Glutamatergic neuron (in vitro differentiated cells): ENCODE measurements at places on chromosomes 5 and 9.

DNA sequence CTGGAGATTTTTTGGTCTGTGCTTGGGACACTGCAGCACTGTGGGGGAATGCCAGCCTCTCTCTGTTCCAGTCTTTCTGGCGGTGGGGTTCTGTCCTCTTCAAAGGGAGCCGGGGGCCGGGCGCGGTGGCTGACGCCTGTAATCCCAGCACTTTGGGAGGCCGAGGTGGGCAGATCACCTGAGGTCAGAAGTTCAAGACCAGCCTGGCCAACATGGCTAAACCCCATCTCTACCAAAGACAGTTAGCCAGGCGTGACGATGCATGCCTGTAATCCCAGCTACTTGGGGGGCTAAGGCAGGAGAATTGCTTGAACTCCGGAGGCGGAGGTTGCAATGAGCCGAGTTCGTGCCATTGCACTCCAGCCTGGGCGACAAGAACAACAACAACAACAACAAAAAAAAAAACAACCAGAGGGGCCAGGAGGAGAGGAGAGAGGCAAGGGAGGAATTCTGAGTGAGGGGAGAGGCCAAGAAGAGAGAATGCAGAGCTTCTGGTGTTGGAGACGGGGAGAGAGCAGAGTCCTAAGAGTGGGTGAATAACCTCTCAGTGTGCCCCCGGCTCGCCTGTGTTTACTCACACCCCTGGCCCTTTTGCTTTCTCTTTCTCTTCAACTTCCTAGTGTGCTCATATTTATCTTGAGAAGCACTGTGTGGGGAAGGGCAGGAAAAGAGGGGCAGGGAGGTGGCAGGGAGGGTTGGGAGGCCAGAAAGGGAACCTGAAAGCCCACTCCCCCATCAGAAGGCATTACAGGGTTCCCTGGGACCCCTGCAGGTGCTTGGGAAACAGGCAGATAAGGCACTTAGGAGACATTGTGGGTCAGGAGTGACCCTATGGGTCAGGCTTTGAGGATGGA is 3.2 kb upstream of the SET start:
- DNase-seq: no peak

DNA sequence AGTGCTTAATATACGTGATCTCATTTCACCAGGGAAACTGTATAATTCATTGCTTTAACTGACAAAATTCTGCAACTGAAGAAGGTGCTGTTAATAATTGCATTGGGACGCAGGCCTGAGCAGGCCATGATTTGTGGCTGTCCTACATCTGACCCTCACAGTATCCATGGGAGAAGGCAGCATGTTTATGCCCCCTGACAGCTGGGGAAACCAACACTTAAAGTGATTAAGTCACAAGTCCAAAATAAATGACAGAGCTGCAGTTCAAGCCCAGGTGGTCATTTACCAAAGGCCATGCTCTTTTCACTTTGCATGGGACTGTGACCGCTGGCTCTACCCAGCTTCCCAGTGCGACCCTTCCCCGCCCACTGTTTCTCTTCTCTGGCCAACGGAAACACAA is 30.5 kb upstream of the KCNMB1 start:
- no peak for DNase-seq

DNA sequence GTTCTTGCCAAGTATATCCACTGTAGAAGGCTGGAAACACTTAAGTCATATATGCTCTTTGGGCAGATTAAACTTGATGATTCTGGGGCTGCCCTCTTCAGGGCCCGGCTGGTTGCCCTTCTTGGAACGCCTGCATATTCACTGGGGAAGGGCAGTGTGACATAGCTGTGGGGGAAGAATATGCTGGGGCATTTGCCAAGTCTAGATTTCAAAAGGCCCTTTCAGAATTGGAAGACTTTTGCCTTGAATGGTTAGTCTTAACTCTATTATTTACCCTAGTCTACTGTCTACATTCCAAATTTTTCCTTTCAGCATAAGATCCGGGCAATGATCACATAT is 161.2 kb upstream of the PITX1 start:
- DNase-seq: no peak

GRCh38 chr5:59222687-59223511 is 640.0 kb downstream of the RAB3C start:
- no peak for DNase-seq

DNA sequence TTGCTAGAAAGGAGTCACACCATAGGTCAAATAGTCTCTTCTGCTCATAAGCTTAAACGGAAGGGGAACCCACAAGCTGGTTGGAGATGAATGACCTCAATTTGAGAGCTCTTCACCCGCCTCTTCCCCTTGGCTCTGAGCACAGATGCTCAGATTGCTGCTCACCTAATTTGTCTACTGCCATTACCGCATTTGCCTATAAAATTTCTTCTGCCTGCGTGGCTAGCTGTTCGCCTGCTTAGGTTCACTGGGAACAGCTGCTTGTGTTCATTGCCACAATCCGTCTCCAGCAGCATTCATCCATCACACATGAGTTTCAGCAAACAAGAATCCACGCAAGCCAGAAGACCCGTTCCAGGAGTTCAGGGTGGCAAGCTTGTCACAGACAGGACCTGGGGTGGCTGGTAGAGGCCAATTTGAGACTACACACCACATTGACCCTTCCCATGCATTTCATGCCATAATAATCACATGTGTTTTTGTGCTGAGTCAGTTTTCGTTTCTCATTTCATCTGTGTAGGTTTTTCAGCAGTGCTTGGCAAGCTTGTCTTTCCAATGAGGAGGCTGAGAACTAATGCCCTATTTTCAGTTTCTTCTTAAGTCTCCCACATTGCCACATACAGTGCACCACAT is 50.2 kb upstream of the DNAH5 start:
- DNase-seq: no peak
